ENCODE measurements at places on chromosomes 5 and 9. TPM values are rescaled to one million over a fixed set of nuclear protein-coding genes. Genes with fewer than 3 reads are reported as not detected.

Gene APBA1
- polyA plus RNA-seq: 3.1 TPM

Gene TPRN
- polyA plus RNA-seq: 4.4 TPM

Gene MSMP
- 1.2 TPM for polyA plus RNA-seq

Gene PDGFRB
- 32.1 TPM for polyA plus RNA-seq

Gene NUTM2G
- polyA plus RNA-seq: not detected

Gene RETREG1
- polyA plus RNA-seq: 0.43 TPM

Gene IPO11
- 8.1 TPM for polyA plus RNA-seq

Gene ZMAT2
- 42.2 TPM for polyA plus RNA-seq

Gene FGD3
- not detected for polyA plus RNA-seq

Gene SRD5A1
- 25.1 TPM for polyA plus RNA-seq

Gene GDA
- not detected for polyA plus RNA-seq

Gene PCDHGA6
- 1.4 TPM for polyA plus RNA-seq

Gene NUDT2
- 65.2 TPM for polyA plus RNA-seq

Gene GPX8
- polyA plus RNA-seq: 30.1 TPM

Gene PRRX2
- polyA plus RNA-seq: 0.83 TPM

Gene MED27
- 38.2 TPM for polyA plus RNA-seq

Gene CCNI2
- 0.34 TPM for polyA plus RNA-seq

Gene MTAP
- 9.8 TPM for polyA plus RNA-seq

Gene FOXD4
- polyA plus RNA-seq: 0.34 TPM

Gene ARL14EPL
- polyA plus RNA-seq: not detected

Gene TAF11L10
- polyA plus RNA-seq: not detected

Gene ROPN1L
- 0.31 TPM for polyA plus RNA-seq

Gene NOXA1
- polyA plus RNA-seq: 0.39 TPM

Gene PTPN3
- polyA plus RNA-seq: 7.8 TPM

Gene MLANA
- not detected for polyA plus RNA-seq

Gene AJM1
- polyA plus RNA-seq: 2.6 TPM

Gene SLC6A18
- polyA plus RNA-seq: not detected

Gene BAAT
- polyA plus RNA-seq: 0.02 TPM

Gene PCDHB11
- polyA plus RNA-seq: 0.61 TPM

Gene C5orf63
- 3.6 TPM for polyA plus RNA-seq

Gene CDKN2A
- polyA plus RNA-seq: 41.4 TPM

Gene GFI1B
- 0.03 TPM for polyA plus RNA-seq

Gene DEPDC1B
- polyA plus RNA-seq: 4.2 TPM

Gene ZNF608
- 5.2 TPM for polyA plus RNA-seq

Gene CDKN2B
- 6.3 TPM for polyA plus RNA-seq

Gene BTNL3
- not detected for polyA plus RNA-seq

Gene MYMK
- polyA plus RNA-seq: not detected

Gene GCNT1
- 1.1 TPM for polyA plus RNA-seq

Gene ZNF367
- polyA plus RNA-seq: 1.5 TPM

Gene SLC4A9
- polyA plus RNA-seq: 0.02 TPM

Gene PCDHB2
- 1.6 TPM for polyA plus RNA-seq

Gene TPPP
- 0.10 TPM for polyA plus RNA-seq

Gene NUTM2F
- polyA plus RNA-seq: not detected

Gene C5orf52
- polyA plus RNA-seq: not detected

Gene CEL
- polyA plus RNA-seq: 0.87 TPM

Gene NDOR1
- polyA plus RNA-seq: 8.6 TPM

Gene FOXD1
- 73.9 TPM for polyA plus RNA-seq

Gene TXNDC15
- polyA plus RNA-seq: 93.9 TPM

Gene TTLL11
- 6.8 TPM for polyA plus RNA-seq

Gene SPAAR
- 0.11 TPM for polyA plus RNA-seq

Data from SK-N-SH (cell line).